ENCODE measurements at places on chromosomes 2 and 18.

- no peak for DNase-seq
Measured at GRCh38 chr2:126642031-126642430, 13.9 kb upstream of the GYPC start.

DNA sequence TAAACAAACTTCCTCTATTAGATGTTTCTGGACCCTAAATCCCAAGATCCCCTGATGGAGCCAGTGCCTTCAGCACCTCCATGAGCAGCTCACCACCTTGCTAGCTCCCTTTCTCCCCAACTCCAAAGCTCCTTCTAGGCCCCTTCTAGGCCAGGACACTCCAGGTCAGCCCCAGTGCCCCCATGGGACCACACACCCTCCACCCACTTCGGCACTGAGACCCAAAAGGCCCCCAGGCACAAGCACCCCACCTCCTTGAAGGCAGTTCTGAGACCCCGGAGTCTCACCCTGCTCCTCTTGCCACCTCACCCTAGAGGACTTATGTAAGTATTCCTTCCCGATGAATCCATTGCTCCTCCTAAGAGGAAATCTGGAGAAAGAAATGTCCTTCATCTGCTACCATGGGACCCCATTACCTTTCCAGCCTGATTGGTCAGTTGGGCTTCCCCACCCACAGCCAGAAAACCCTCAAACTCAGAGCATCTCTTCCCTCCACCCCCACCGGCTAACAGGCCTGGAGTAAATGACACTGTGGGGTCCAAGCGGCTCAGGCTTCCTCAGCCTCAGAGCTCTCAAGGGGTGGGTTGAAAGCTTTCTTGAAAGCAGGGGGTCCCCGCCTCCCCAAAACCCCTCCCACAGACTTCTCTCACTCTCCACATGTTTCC, 9.8 kb upstream of the ARMC9 start:
- DNase-seq, result no peak

DNA sequence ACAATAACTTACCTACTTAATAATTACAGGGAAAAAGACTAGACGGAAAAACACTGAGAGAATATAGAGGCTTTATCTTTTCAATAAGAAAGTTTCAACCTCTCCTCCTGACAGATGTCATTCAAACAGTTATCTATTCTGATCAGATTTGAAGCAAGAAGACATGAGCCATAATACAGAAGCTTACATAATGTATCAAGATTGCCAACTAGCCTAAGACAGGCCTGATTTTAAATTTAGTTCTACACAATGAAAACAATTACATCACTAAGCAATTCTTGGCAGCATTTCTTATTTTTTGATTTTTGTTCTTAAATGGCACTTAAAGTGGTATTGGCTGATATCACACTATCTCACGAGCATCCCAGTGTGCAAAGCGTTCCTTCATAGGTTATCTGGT, 41.6 kb downstream of the GPR155 start:
- DNase-seq, result no peak

- no peak for DNase-seq
Measured at GRCh38 chr18:65924904-65925303, 174.1 kb downstream of the CDH7 start.

DNA sequence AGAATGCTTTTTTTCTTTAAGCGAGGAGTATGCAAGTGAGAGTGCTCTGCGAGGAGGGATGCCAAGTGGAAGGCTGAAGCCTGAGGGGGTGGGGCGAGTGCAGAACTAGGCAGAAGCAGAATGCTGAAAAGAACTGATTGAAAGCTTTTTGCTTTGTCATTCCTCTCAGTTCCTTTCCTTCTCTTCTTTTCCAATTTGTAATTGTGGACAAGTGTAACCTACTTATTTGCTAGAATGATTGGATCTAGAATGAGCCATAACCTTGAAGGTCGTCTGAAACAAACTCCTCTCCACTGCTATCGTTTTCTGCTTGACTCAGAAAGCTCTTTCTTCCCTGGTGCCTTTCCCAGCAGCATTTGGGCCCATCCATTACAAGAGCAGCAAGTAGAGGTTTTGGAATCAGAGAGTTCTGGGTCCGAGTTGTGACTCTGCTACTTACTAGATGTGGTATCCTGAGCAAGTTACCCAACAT, 115.3 kb downstream of the METTL8 start:
- DNase-seq, result no peak

DNA sequence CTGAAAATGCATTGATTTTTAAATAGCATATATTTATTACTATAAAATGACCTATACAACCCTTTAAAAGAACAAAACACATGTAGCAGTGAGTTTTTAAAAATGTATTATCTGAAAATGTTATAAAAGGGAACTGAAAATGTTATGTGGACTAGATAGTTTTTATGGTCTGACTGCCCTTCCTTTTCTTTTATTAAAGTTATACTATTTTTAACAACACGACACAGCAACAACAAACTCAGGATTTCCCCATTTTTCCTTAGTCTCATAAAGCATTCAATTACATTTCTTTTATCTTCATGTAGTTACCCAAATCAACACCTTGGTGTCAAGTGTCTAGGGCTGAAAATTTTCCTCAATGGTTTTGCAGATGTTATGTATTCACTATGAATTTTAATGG, 132.8 kb upstream of the TMEFF2 start:
- no peak for DNase-seq

- DNase-seq, result no peak
Measured at GRCh38 chr2:162490761-162491470, 147.0 kb downstream of the GCA start.

- no peak for DNase-seq
Measured at GRCh38 chr2:45435316-45435715, 175.8 kb downstream of the SRBD1 start.

- DNase-seq, result no peak
Measured at GRCh38 chr2:69224512-69224837, 162.6 kb downstream of the GFPT1 start.

- no peak for DNase-seq
Measured at GRCh38 chr2:27448381-27448780, 6.2 kb downstream of the KRTCAP3 start.

DNA sequence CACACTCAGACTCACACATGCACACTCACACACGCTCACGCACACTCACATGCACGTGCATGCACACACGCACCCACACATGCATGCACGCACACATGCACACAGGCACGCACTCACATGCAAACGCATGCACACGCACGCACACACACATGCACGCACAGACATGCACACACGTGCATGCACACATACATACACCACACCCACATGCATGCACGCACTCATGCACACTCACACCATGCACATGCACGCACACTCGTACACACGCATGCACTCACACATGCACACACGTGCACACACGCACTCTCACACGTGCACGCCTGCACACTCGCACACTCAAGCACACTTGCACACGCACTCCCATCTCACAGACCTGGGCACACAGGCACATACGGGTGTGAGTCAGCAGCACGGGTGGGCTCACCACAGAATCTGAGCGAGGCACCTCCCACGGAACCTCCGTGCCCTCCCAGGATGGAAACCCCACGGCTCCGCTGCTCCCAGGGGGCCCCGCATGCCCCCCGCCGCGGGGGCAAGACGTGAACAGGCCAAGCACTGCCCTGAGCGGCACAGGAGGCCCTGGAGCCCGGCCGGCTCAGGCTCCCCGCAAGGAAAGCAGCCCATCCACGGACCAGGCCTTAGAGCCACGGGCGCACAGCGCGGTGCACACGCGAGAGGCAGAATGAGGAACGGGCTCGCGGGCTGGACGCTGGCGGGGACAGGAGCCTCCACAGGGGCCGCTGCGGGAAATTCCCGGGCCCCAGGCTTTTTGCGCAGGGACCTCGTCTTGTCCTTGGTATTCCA, 8.4 kb upstream of the KCNG2 start:
- DNase-seq, result no peak

- DNase-seq, result no peak
Measured at GRCh38 chr18:26689226-26689879, 141.0 kb upstream of the KCTD1 start.

- no peak for DNase-seq
Measured at GRCh38 chr18:56382541-56382940, 255.9 kb downstream of the TXNL1 start.

DNA sequence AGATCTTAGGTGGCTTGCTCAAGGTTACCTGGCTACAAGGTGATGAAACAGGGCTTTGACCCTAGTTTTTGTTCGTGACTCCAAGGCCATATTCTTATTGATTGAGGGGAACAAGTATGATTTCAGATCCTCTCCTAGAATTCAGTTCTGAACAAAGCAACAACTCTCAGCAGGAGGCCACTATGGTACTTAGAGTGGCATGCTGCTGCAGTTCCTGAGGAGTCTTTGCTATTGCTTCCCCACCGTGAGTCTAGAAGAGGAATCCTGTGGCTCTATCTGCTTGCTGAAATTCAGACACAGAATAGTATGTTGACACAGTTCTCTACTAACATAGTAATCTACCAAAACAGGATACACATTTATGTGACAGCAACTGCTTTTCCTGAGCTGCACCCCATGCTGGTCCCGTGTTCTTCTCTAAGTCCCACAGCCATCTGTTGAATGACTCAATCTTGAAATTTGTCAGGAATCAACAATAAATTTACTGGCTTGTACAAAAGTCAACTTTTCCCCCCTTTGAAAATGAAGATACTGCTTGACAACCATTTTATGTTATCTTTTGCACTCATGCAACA, 4.1 kb downstream of the TGFBRAP1 start:
- DNase-seq, result no peak

- DNase-seq, result no peak
Measured at GRCh38 chr2:112724591-112725525, 4.0 kb downstream of the NT5DC4 start.

Data from activated CD8-positive, alpha-beta memory T cell treated with anti-CD3 and anti-CD28 coated beads for 4 hours (primary cell).